ENCODE measurements at places on chromosomes 16 and 17.

GRCh38 chr17:34091975-34092374 lies 163.1 kb upstream of the CCL2 start:
- DNase-seq = no peak

- DNase-seq = no peak
Measured at GRCh38 chr17:14756479-14756878, 455.6 kb downstream of the HS3ST3B1 start.

DNA sequence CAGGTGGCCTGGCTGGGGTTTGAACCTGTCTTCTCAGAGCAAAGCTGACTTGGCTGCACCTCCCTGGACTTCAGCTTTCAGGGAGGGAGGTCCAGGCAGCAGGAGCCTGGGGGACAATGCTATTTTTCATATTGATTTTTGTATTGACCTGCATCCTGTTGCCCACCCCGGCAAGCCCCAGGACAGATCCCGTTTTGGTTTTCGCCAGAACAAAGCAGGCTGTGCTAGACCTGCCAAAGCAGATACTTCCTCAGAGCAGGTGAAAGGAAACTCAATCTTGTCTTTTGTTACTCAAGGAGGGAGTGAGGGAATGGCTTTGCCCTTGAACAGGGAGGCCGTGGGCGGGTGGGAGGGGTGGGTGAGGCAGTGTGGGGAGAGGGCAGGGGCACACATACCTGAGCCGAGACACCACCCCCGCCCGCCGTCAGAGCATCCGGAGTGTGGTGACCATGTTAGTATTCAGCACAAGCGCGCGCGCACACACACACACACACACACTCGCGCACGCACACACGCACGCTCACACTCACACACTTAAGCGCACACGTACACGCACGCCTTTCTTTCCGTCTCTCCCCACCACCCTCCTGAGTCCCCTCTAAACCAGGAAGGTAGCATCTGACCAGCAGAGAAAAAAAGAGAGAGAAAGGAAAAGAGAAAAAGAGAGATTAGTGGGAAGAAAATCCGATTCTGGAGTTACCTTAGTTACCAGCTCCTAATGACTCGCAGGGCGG lies 59.5 kb downstream of the RAI1 start:
- peak; percentile 31 for DNase-seq

DNA sequence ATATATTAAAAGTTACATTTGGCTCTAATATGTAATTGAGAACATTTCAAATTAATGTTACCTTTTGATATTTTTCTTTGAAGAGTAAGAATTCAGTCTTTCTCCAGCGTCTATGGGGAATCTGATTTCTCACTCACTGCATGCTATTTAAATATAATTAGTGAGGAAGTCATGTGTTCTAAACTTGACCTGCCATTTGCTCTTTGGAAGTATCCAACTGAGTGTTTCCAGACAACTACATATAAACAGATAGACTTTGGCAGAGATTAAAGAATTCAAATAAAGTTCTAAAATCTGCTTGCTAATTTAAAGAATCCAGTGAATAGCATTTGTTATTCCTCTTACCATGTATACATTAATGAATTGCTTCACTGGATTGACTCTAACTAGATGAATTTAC lies 23.5 kb downstream of the OMG start:
- no peak for DNase-seq

DNA sequence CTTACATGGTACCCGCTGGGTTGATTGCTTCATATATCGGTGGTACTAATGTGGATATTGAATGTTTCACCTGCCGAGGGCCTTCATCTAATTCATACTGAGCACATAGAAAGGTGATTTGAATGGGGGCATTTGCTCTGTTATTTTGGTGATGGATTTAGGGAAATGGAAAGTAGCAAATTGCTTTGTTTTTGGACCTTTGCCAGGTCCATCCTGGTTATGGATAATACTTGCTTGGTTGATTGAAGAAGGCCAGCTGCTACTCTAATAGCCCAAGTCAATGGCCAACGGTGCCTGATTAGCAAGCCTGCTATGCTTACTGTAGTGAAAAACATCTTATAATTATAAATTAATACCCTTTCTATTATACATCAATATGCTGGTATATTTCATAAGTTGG lies 253.6 kb downstream of the CDH13 start:
- DNase-seq = no peak

GRCh38 chr17:75539967-75540729 lies 14.7 kb downstream of the LLGL2 start:
- no peak for DNase-seq

GRCh38 chr17:36088670-36089338 lies 1.1 kb downstream of the CCL3 start:
- no peak for DNase-seq

DNA sequence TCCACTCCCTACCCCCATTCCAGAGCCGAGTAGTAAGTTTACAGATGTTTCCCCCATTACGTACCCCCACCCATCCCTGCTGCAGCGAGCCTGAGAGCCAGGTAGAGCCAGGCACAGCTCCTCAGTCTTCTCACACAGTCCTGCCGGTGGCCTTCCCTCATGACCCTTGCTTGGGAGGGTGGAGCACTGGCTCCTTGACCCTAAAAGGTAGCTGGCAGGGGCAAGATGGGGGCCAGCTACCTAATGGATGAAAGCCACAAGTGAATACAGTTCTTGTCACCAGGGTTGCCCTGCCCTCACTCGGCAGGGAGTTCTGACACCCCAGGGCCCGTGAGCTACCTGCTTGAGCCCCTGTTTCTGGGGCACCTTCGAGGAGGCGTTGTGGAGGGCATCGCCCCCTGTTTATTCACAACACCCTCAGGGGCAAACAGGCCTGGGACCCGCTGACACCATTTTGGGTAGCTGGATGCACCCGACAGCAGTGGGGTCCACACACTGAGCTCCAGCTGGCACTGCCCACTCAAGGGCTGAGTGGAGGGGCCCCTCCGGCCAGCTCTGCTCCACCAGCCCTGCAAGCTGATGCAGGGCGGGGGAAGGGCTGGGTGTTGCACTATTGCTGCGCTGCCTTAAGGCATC lies 22.2 kb downstream of the ADAM11 start:
- DNase-seq = no peak

- no peak for DNase-seq
Measured at GRCh38 chr16:57016831-57017230, 27.5 kb downstream of the NLRC5 start.

DNA sequence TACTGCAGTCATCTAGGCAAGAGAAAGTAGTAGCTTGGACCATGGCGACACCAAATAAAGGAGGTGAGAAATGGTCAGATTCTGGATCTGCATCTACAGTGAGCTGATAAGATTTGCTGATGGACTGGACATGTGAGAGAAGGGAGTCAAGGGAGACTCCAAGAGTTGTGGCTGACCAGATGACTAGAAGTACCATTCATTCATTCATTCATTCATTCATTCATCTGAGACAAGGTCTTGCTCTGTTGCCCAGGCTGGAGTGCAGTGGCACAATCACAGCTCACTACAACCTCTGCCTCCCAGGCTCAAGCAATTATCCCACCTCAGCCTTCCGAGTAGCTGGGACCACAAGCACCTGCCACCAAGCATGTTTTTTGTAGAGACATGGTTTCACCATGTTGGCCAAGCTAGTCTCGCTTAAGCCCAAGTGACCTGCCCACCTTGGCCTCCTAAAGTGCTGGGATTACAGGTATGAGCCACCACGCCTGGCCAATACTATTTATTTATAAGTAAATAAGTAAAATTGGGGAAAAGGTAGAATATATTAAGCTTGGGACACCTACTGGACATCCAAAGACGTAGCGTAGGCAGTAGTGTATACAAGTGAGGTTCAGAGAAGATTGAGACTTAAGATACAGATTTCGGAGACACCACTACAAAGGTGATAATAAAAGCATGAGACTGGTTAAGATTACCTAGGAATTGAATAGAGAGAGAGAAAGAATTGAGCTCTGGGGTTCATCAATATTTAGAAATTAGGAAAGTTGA lies 15.7 kb upstream of the RNF43 start:
- no peak for DNase-seq

GRCh38 chr17:59800530-59800942 lies 92.2 kb downstream of the TUBD1 start:
- DNase-seq = no peak

DNA sequence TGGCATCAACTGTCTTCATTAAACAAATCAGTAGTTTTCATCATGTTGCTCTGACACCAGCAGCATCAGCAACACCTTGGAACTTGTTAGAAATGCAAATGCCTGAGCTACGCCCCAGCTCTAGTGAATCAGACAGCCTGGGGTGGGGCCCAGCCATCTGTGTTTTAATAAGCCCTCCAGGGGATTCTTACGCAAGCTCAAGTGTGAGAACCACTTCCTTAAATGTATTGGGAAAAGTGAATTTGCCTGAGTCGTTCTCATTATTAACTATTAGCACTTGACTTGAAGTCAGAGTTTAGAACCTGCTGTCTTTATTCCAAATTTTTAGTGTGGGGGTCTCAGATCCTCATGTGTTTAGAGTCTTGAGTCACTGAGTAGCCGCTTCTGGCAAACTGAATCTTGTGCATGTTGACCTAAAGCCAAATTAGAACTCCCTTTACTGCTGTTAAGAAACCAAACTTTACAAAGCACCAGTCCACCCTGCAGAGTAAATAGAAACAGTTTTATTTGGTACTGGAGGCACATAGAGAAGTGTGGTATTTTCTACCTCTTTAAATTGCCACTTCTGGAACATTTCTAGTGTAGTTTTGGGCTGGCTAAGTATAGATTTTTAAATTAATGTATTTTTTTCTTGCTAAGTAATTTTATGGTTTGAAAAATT lies 137.4 kb upstream of the COX10 start:
- no peak for DNase-seq

- no peak for DNase-seq
Measured at GRCh38 chr17:78808163-78808562, 26.1 kb upstream of the CYTH1 start.

DNA sequence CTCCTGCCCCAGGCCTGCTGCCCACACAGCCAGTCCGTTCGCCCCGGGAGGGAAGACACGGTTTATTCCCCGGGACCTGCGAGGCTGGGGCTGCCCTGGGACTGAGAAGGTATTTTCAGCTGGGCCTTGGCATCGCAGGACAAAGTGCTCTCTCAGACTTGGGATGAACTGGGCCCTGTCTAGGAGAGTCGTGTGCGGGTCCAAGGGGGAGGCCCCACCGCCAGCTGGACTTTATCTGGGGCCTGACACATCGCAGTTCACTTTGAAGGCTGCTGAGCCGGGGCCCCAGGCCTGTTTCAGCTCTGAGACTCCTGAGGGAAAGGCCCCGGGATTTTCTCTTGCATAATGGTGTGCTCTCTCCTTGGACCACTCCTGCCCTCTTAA lies 6.8 kb downstream of the CRISPLD2 start:
- DNase-seq = no peak

GRCh38 chr17:30858556-30859250 lies 26.9 kb downstream of the ATAD5 start:
- no peak for DNase-seq

DNA sequence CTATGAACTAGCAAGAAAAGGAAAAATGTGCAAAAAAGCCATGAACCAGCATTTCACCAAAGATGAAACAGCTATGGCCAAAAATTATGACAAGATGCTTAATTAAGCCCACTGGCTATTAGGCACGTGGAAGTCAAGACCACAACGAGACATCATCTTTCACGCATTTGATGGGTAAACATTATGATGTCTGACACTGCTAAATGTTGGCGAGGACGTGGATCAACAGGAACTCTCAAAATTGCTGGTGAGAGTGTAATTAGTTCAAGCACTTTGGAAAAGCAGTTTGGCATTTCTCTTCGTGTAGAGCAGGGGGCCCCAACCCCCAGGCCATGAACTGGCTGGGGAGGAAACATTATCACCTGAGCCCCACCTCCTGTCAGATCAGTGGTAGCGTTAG lies 39.6 kb upstream of the ADGRG1 start:
- DNase-seq = no peak

GRCh38 chr17:82507631-82508175 lies 11.8 kb upstream of the FOXK2 start:
- DNase-seq = no peak

DNA sequence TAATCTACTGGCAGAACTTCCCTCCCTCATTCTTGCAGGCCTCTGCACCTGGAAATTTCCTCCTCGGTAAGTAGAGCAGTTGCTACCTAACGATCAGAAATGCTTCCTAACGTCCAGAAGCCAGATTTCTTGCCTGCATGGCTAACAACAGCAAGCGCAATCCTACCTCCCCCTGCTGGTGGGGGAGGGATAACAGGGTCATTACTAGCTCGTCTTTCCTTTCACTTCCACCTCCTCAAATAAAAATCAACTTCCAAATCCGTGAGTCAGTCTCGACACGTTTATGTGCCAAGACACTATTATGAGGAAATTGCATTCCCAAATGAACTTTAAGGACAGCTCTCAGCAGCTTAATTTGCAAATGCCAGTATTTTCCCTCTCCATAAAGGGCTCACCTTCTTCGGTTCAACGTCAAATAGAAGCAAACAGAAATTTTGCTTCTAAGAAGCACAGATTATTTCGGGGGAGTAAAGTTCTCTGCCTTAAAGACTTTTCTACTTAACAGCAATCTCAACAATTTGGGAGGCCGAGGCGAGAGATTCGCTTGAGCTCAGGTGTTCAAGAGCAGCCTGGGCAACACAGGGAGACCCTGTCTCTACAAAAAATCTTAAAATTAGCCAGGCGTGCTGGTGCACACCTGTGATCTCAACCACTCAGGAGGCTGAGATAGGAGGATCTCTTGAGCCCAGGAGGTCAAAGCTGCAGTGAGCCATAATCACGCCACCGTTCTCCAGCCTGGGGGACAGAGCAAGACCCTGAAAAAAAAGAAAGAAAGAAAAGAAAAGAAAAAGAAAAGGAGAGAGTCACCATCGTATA lies 188.6 kb upstream of the PSMD7 start:
- DNase-seq = no peak

GRCh38 chr16:81243942-81244341 lies 5.5 kb downstream of the BCO1 start:
- no peak for DNase-seq

- DNase-seq = no peak
Measured at GRCh38 chr17:12229335-12229734, 208.7 kb downstream of the MAP2K4 start.

DNA sequence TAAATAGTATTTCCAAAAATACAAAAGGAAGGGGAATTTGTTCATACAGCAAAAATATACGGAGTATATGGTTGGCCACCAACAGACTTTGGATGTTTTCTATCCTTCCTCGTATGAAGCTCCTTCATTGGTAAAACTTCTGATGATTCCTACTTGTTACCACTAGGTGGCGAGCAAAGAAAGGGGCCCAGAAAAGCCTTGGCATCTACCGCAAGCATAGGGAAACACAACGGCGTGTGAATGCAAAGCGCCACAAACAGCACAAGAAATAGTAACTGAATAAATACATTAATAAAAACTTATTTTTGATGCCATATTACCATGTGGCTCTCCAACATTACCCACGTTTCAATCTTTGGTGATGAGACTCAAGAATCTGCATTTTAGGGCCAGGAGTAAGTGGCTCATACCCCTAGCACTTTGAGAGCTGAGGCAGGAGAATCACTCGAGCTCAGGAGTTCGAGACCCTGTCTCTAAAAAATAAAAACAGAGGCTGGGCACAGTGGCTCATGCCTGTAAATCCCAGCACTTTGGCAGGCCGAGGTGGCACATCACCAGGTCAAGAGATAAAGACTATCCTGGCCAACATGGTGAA lies 34.5 kb downstream of the YWHAE start:
- peak; percentile 17 for DNase-seq

Measured in stimulated activated CD4-positive, alpha-beta T cell treated with anti-CD3 and anti-CD28 coated beads, Interleukin-4, amount 100 ng/mL, for 4 hours (primary cell).